ENCODE measurements at places on chromosomes 12 and 14.

DNA sequence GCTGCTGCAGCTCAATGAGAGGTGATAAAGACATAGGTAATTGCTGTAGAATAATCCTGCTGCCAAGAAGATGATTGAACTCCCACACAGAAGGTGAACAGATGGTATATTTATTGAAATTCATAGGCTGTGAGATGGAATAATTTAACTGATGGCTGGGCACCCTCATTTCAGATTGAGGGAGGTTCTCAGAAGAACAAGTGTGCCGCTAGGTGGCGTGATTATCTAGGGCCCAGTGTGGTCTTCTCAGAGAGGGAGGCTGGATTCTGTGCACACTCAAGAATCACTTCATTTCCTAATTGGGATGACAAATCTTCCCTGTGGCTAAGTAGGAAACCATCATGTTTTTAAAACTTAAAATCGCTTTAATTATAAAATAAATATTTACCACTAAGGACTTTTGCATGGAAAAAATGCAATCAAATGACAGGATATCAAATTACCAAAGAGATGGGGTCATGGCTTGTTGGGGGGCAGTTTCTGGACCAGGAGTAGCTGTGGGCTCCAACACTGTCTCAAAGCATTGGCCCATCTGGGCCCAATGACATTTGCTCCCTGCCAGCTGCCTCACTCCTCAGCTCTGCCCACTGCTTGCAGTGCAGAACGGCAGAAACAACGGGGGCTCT, 132.3 kb downstream of the SNAPC1 start:
- peak; percentile 80 for DNase-seq

- DNase-seq = peak; percentile 56
Observed at GRCh38 chr12:110743571-110744093, 941 bp upstream of the PPP1CC start.

DNA sequence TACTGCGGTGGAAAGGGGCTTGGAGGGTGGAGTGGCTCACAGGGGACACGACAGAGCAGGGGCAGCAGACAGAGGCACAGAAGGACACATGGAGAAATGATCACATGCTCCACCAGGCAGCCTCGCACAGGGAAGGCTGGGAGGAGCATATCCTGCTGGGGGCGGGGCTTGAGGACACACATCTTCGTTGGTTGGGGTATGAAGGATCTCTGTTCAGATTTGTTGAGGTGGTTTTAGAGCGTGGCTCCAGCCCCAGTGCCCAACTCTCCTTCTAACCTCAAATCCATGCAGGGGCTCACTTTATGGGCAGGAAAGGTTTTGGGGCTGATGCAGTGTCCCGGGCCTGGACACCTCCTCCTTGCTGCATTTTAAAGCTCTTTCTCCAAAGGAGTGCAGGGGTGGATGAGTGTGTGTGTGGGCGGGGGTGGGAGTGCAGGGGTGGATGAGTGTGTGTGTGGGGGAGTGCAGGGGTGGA, 733 bp upstream of the P3H3 start:
- DNase-seq = peak; percentile 91

GRCh38 chr12:105538880-105539279, 208.4 kb downstream of the C12orf75 start:
- peak; percentile 72 for DNase-seq

DNA sequence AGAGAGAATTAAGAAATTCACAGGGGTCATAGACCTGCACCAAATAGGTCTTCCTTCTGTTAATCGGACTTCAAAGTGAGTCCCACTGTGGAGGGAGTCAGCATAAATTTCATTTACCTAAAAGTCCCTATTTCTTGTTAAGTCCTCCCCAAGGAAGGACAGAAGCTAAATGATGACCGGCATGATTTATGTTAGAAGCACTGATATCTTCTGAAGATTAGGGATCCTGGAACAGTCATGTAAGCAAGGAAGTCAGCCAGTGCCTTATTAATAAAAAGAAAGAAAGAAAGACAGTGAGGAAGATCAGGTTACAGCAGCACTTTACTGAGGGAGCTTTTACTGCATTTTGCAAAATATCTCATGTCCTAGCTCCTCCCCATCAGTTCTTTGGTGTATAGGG, 287.5 kb downstream of the FOXG1 start:
- no peak for DNase-seq

- DNase-seq = no peak
Observed at GRCh38 chr12:46386360-46386867, 13.8 kb upstream of the SLC38A2 start.

DNA sequence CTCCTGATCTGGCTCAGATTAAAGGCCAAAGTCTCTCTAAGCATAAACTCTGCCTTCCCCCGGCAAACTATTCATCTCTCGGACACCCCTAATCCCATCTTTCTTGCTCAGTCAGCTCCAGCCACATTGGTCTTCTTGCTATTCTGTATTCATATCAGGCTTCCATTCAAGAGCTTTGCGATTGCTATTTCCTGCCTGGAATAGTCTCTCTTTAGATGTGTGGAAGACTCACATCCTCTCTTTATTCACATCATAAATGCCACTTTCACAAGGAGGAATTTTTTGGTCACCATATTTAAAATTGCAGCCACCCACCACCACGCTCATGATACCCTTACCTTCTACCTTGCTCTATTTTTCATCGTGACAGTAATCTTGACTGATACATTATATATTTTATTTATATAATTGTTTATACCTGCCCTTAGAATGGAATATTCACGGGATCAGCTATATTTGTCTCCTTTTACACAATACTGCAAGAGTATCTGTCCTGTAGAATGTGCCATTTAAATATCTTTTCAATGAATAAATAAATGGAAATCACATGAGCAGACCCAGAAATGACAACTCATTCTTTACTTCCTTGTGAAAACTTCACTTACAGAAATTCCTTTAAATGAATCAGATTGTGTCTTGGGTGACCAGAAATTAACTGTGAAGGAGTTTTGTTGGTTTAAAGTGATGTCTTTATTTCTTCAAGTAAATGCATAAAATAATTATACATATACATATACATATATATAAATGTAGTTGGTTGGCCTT, 780.6 kb upstream of the FLRT2 start:
- DNase-seq = no peak

DNA sequence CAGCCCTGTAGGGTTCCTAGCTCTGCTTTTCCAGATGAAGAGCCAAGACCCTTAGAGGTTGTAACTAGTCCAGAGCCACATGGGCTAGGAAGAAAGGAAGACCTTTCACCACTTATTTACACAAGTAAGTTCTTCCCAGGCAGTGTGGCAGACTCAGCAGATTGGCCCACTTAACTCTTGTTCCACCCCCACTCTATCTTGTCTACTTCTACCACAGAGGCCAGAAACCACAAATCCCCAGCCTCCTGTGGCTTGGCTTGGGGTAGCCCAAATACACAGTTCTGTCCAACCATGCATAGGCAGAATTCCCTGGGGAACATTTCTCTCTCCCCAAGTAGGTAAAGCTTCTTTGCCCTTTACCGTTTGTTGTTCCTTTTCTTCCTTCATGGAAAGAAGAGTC, 383.5 kb downstream of the RGS6 start:
- no peak for DNase-seq

GRCh38 chr12:5776091-5776490, 169.0 kb downstream of the ANO2 start:
- DNase-seq = no peak

DNA sequence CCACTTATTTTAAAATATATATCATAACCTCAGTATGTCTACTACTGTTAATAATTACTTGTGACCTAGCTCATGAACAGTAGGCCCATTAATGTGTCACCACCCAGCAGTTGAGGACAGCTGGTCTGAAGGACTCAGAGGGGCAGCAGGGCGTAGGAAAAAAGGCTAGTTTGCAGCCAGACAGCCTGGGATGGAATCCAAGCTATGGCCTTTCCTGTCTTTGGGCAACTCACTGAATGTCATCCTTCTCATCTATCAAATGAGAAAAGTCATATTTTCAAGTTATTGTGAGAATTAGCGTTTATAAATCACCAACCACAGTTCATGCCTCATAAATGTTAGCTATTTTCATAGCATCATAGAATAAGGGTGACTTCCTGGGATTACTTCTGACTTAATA, 12.3 kb downstream of the DENND5B start:
- DNase-seq = no peak

DNA sequence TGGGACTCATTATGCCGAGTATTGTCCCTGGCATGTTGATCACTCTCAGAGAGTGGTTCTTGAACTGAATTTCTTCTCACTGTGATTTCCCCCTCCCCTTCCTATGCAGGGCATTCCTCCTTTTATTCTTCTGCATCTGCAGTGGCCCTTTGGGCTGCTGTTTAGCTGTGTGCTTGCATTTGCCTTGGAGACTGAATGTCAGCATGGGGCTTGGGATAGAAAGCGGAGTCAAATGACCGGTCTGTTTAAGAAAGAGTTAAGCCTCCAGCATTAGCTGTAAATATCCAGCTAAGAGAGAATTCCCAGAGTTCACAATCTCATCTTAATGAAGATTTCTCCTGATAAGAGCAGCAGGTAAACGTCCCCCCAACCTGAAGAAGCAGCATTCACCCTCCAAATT, 65.6 kb upstream of the RMST start:
- no peak for DNase-seq

DNA sequence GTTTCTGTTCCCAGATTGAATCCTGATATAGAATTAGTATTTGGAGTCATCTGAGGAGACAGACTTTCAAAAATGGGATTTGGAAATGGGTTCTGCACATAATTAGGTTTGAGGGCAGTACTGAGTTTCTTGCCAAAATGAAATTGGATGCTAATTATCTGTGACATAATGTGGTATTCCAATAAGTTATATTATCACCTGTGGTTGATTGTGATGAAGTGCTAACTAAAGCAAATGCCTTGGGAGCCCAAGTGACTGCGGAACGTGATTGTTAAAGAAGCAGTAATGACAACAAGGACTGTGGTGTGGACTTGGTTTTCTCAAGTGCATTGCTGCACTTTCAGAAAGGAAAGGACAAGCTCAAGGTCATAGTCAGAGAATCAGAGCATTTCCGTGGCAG, 337.0 kb downstream of the IPO8 start:
- no peak for DNase-seq
